Amniotic epithelial cell (primary cell): ENCODE measurements at places on chromosomes 6 and 20.
A peak's percentile ranks its signal among the peaks of the same experiment; 100 is the strongest.

GRCh38 chr20:33983371-33983770 is 10.3 kb upstream of the RALY start:
- DNase-seq: peak; percentile 61

GRCh38 chr6:18352842-18353241 is 34.3 kb upstream of the RNF144B start:
- no peak for DNase-seq

- no peak for DNase-seq
These were observed 192.0 kb upstream of the HS3ST5 start for GRCh38 chr6:114534813-114535212.

- no peak for DNase-seq
These were observed 36.5 kb upstream of the TNFAIP3 start for GRCh38 chr6:137830511-137830911.
